Muscle of leg (tissue), 16 donors: ENCODE measurements at places on chromosomes 4 and X. TPM values are rescaled to one million over a fixed set of nuclear protein-coding genes. Genes with fewer than 3 reads are reported as not detected.

The GPR34 gene
- 6.4 TPM for total RNA-seq

The HSFX4 gene
- total RNA-seq: 0.53 TPM

The PABPC1L2B gene
- 0.04 TPM for total RNA-seq

The PRSS48 gene
- total RNA-seq: not detected

The CLCN5 gene
- 85.3 TPM for total RNA-seq

The GPR173 gene
- 4.4 TPM for total RNA-seq

The FNIP2 gene
- total RNA-seq: 18.5 TPM

The GATA1 gene
- total RNA-seq: 0.22 TPM

The SMIM31 gene
- total RNA-seq: not detected

The TCEAL6 gene
- not detected for total RNA-seq

The ITIH6 gene
- 0.22 TPM for total RNA-seq
